ENCODE measurements at places on chromosomes 16 and 17.
A peak's percentile ranks its signal among the peaks of the same experiment; 100 is the strongest.

DNA sequence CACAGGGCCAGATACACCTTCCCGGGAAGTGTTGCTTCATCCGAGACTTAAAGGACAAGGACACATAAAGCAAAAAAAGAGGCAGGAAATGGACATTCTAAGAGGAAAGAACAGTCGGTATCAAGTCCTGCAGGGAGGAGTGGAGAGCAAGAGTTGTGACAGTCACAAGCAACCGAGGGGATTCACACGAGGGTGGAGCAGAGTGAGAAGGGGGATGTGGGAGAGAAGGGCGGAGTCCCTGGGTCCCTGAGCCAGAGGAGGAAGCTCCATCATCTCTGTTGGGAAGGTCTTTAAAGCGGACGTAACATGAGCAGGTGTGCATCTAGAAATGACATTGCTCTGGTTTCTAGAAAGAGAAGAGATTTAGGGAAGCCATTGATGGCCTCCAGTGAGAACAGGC lies 47.1 kb downstream of the AIPL1 start:
- DNase-seq = no peak

DNA sequence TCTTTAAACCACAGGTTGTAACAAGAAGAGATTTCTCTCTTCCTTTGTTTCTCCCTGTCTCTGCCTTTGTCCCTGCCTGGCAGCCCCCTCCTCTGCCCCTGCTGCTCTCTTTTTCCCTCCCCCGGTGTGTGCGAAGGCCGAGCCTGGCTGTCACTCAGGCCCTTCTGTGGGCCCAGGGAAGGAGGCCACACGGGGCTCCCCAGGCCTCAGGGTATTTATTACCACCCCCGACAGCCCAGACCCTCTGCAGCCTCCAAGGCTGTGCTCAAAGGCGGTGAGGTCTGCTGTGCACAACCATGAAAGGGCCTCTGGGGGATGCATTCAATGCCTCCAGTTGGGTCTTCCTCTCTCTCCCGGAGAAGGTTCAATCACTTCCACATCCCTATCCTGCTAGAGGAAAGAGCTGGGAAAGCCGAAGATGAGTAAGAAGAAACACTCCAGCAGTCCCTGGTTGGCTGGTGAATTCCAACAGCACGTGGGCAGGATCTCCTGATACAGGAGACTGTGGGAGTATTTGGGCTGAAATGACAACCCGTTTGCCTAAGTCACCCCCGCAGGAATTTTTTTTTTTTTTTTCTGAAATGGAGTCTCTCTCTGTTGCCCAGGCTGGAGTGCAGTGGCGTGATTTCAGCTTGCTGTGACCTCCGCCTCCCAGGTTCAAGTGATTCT lies 34.2 kb downstream of the ZNF423 start:
- DNase-seq = no peak

DNA sequence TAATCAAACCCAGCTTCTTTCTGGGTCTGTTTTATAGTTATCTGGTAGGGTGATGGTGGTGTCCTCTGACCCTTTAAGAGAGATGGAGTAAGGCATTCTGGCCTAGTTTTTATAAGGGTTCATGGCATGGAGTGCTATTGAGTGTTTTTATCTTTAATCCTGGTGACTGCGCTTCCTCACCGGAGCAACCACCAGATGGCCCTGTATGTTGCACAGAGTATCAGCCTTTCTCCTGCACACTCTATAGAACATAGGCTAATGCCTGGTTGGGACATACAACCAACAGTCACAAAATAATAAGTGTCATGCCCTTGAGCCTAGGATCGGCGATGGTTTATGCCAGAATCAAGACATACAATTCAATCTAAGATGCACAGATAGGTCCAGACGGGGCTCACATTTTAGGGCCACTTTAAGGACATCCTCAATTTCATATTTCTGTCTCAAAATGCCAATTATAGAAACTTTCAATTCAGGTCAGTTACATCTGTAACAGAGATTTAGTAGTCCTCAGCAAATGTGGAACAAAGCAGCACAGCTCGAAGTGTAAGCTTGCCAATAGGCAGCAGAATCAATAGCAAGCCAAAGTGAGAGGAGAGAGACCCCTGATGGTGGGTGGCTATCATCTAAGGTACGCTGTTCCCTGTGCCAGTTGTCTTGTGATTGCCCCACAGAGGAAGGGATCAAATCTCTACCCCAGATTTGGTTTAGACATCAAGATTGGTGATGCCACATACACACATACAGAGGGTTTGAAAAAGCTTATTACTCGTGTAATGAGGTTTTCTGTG lies 37.2 kb upstream of the HOXB9 start:
- DNase-seq = no peak

- DNase-seq = no peak
These were observed 29.6 kb downstream of the VPS53 start for GRCh38 chr17:685006-685405.

DNA sequence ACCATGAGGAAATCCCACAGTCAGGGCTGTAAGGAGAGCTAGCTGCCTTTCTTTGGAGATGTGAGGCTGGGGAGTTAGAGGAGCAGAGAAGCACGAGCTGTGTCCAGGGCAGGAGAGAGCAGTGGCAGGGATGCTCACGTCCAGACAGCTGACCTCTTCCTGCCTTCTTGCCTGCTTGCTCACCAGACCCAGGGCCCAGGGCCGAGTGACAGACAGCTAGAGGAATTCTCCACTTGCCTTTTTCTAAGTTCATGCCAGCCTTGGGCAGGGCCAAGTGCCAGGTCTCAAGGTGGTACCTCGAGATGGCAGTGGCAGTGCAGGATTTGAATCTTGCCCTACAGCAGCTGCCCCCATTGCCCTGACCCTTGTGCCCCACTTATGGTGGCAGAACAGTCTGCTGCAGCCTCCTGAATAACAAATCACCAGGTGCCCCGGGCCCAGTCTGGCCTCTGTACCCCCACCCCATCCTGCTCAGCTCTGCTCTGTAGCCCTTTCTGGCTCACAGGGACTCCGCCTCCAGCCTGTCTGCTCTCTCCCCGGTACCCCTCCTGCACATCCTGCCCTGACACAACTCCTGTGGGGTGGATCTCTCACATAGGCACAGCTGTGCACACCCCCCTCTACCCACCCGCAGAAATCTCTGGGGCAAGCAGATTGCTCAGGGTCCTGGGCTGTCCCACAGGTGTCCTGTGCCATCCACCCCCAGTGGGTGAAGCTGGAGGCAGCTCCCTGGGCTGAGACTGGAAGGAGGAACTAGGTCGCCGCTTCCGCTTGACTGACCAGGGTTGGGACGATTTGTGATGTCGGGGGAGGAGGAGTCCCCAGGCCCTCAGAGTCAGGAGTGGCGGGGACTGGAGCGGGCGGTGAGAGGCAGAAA lies 25.9 kb downstream of the GRIN2C start:
- DNase-seq = peak; percentile 52

- no peak for DNase-seq
These were observed 110.8 kb upstream of the MPHOSPH6 start for GRCh38 chr16:82280867-82281266.

DNA sequence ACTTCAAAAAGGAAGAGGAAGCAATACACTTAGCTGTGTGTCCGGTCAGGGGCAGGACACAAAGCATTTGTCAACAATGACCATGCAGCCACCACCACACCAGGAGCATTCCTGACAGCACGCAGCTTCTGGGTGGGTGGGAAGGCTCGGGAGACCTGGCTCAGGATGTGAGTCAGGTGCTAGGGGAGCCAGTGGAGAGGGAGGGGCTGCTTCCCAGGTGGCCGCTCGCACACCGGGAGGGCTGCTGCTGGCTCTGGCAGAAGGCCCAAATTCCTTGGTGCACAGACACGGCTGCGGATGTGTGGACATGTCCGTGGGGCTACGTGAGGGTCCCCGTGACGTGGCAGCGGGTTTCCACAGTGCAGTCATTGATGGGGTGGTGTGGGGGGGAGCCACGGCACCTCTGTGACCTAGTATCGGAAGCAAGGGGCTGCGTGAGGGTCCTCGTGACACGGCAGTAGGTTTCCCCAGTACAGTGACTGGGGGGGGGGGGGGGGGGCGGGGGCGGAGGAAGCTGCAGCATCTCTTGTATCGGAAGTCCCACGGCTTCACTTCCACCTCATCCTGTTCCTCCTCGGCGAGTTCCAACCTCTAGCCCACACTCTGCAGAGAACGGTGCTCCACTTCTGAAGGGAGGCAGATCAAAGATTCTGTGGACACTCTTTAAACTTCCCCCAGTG lies 112.8 kb downstream of the ZNF778 start:
- no peak for DNase-seq

GRCh38 chr16:78684655-78685375 lies 585.4 kb downstream of the WWOX start:
- no peak for DNase-seq

Data from CMK (cell line).